ENCODE measurements at places on chromosomes 2 and 18.
A peak's percentile ranks its signal among the peaks of the same experiment; 100 is the strongest.

GRCh38 chr18:5144629-5145028, 52.4 kb downstream of the AKAIN1 start:
- no peak for DNase-seq

DNA sequence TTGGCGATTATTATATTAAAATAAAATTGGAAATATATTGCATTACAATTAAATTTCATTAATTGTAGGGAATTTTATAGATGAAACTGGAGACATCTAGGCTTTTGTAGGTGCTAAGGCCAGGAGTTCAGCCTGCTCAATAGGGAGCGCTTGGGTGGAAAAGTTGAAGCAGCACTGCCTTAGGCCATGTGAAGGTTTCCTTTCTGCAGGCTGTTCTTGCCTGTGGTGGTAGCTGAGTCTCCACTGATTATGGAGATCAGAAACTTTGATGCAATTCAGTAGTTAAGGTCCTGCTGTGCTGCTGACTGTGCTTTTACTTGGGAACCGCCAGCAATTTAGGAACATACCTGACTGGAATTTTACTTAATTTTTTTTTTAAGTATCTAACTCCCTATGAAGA, 179.9 kb upstream of the BOD1L2 start:
- DNase-seq: no peak

- DNase-seq: no peak
Measured at GRCh38 chr2:224426656-224427055, 24.7 kb upstream of the FAM124B start.

DNA sequence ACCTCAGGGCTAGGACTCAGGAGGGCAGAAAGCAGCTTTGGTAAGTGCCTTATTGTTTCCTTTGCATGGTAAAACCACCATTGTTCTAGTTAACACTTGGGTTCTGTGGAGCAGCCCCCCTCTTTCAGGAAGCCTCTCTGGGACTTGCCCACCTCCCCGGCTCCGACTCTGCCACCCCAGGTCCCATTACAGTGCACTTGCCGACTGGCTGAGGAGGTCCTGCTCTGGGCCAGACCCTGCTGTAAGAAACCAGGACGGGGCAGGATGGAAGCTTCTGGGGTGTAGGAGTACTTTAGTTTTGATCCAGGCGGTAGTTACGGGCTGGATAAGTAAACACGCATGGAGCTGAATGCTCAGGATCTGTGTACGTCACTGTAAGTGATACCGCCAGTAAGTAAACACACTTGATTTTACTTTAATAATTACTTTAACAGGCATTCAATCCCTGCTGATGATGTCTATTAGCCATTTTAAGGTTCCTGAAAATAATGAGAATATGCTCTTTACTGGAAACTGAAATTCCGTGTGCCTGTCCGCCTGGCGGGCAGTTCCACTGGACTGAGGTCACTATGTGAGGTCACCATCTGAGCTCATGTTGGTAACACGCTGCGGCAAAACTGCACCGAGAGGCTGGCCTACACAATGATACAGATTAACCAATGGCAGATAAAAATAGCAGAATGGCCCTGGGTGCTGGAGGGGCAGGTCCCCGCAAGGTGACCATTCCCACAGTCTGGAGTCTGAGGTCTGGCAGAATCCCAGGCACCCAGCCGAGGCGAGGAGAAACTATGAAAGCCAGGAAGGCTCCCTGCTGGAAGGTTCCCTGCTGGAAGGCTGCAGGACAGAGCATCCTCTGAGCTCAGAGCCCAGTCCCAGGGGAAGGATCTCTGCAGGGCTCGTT, 25.2 kb downstream of the HS1BP3 start:
- no peak for DNase-seq

- DNase-seq: peak; percentile 73
Measured at GRCh38 chr2:10935953-10936942, 24.5 kb downstream of the KCNF1 start.

DNA sequence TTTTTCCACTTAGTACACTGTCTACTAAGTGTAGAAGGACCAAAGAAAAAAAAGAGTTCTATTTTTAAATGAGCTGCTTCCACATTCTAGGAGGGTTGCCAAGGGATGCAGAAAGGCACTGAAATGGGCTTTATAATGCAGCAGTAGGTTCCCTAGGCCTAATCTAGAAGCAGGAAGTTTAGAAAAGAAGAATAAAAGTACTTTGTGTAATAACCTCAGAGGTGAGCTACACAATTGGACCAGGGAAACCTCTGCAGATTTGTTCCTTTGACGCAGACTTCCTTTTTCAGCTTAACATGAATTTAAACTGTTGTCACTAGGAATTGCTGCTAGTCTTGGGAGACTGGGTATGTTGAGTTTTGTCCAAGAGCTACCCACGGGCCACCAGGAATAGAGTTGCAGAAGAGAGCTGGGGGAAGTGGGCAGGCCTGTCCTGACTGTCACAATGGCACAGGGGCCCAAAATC, 34.6 kb upstream of the RAB1A start:
- DNase-seq: peak; percentile 72

DNA sequence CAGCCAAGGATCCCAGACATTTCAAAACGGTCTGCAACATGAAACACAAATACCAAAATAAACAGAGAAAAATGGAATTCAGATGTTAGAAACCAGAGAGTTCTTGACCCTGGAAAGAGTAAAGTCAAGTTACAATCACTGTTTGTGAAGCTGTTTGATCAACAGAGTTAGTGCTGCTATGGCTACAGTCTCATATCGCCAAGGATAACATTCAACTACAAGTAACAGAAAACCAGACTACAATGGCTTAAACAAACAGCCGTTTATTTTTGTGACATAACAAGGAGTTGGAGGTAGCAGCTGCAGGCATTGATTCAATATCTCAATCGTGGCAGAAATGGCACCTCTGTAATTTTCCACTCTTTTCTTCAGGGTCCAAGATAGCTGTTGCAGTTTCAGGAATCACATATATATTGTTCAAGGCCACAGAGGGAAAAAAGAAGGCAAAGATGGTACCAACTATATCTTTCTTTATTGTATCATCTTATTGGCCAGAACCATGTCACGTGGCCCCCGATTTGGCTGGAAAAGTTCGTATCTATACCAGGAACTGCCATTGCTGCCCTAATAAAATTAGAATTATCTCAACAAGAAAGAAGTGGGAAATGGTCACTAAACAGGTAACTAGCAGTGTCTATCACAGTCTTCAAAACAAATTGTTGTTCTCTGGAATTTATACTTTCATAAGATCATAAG, 17.7 kb upstream of the HNRNPLL start:
- no peak for DNase-seq
